ENCODE measurements at places on chromosomes 12 and 14.

DNA sequence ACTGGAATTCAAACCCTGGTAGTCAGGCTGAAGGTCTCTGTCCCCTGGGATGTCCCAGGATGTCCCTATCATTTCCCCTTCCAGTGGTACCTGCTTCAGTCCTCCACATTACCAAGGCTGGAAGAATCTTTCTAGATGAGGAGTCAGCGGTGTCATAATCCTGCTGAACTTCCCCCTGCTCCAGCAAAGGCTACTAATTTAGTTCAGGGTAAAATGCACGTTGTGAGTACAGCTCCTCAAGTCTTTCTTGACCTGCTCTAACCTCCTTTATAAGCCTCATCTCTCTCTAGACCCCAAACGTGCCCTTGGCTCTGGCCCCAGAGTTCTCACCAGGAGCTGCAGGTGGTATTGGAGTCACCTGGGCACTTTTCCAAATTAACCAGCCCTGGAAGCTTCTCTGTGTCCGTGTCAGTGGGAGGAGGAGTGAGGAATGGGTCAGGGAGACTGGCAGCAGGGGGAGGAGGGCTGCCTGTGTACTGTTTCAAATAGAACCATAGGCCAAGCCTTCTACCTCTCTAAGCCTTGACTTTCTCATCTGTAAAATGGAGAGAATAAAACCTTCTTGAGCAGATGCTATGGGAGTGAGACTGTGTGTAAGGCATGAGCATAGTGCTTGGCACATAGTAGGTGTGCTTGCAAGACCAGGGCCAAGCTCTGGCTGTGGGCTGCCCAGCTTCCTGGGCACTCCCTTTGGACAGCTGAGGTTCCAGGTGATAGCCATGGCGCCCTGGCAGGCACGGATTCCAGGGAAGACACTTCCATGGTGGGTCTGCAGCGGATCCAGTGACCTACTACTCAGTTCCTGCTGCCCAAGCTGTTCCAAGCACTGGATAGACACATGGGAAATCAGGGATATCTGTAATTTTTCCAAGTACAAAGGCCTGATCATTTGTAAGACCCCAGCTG lies 24.5 kb downstream of the ASB2 start:
- no peak for DNase-seq

- no peak for DNase-seq
Observed at GRCh38 chr14:52797653-52798052, 6.2 kb upstream of the GNPNAT1 start.

- no peak for DNase-seq
Observed at GRCh38 chr12:17478908-17479673, 610.9 kb downstream of the RERGL start.

DNA sequence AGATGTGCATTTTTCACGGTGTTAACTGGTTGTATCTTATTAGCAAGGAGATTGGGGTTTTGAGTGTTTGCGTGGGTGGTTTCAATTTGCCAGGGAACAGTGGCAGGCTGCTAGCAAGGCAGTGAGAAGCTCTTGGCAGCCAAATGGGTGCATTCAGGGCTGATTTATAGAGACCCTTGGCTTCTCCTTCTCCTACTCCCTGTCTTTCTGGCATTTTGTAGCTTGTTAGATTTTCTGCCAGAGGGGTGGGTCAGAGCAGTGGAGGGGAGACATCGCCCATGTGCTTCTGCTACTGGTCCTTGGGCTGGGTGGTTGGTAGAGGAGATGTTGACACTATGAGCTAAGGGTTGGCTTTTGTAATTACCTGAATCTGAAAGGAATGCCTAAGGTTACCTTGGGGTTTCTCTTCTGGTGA lies 9.6 kb downstream of the CALM1 start:
- DNase-seq, result no peak

GRCh38 chr14:23382731-23383440 lies 6.0 kb downstream of the CMTM5 start:
- DNase-seq, result no peak
